LNCaP clone FGC (cell line): ENCODE measurements at places on chromosomes 1 and 21.

DNA sequence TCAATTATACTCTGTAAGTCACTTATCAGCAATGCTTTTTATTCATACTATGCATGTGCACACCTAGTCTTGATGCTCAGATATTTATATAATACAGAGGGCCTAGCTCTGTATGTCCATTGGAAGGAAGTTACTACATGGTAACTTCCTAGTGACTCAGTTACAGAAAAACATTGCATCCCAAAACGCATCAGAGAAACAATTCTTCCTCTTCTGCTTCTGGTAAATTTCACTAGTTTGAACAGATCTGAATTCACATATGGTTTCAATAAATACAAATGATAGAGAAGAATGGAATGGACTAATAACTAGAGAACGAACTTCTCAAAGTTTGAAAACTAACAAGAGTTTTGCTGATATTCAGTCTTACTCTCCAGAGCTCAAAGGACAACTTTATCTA lies 811.3 kb upstream of the ADGRL2 start:
- DNase-seq = no peak

DNA sequence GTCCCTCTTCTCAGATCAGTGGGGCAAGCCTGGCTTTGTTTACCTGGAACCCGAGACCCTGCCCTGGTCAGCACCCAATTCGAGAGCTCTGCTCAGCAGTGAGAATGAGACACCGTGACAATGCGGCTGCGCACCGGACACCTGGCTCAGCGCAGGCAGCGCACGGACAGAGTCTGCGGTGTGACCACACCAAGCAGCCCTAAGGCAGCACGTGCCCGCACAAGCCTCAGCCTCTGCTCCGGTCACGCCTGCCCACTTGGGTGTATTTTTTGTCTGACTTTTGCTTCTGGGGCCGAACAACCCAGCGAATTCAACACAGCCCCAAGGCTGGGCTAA lies 4.7 kb downstream of the KRTAP10-8 start:
- no peak for DNase-seq

DNA sequence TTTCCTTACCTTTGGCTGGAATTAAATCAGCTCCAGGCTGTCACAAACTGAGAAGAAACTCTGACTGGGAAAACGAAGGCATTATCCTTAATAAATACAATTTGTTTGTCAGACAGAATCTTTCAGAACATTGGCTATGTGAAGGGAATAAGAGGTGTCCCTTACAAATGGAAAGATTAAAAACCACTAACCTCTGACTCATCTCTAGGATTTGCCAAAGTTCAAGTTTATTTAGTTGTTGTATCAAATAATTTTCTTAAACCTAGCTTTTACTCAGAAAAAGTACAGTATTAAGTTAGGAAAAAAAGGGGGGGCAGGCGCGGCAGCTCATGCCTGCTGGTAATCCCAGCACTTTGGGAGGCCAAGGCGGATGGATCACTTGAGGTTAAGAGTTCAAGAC lies 15.7 kb downstream of the SERTAD4 start:
- DNase-seq = no peak

DNA sequence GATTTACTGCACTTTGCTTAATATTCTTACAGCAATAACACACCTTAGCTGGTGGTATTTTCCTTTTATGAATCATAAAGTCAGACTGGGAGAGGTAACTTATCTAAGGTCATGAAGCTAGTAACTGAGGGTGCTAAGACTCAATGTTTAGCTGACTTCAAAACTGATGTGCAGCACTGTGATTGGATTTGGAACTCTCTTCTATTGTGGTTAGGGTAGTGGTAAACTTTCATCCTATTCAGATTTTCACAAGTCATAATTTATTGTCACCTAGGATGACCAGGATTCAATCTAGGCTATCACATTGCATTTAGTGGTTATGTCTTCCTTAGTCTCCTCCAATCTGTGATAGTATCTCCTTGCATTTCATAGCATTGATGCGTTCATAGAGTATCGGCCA lies 18.9 kb downstream of the EPB41 start:
- no peak for DNase-seq

GRCh38 chr1:60394436-60394835 lies 320.9 kb upstream of the C1orf87 start:
- DNase-seq = no peak

- DNase-seq = no peak
These were observed 33.3 kb upstream of the MUTYH start for GRCh38 chr1:45373573-45373972.
